Breast epithelium (tissue), 4 donors: ENCODE measurements at places on chromosomes 13 and 19.
A peak's percentile ranks its signal among the peaks of the same experiment; 100 is the strongest.

DNA sequence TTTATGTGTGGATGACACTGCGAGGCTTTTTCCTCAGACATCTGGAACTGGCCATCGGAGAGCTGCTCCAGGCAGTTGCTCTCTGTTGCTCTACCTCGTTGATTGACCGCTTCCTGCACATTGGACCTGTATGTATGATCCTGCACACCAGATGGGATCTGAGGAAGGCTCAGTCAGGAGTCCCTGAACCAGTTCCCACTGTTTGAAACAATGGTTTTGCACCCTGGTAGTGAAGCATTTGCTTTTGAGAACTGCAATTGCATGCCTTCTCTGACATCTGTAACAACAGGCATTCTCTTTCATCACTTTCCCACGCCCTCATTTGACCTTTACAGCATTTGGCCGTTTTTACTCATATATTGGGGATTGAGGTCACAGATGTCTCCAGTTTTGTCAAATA is 61.1 kb upstream of the NPAS1 start:
- no peaks in the 10 kb centered on the region for H3K36me3 ChIP-seq
- DNase-seq = no peak
- H3K27me3 ChIP-seq = no peaks in the 10 kb centered on the region
- H3K4me1 ChIP-seq = no peaks in the 10 kb centered on the region
- no peak overlapping the region for H3K4me3 ChIP-seq

GRCh38 chr19:43780706-43781525 is at the start of gene KCNN4:
TSS of gene KCNN4 (minus strand) at chr19:43780973. CDS start at chr19:43780861, 112 bp downstream.
- no peaks in the 10 kb centered on the region for H3K36me3 ChIP-seq
- H3K4me3 ChIP-seq = peak within 1 kb of the TSS; percentile 50
- H3K4me1 ChIP-seq = peaks cover 5% of the 10 kb centered on the region
- no peak for DNase-seq

GRCh38 chr13:68369739-68370138 is 1139.6 kb upstream of the PCDH9 start:
- H3K27ac ChIP-seq = no peak overlapping the region
- no peaks in the 10 kb centered on the region for H3K36me3 ChIP-seq
- no peak overlapping the region for H3K4me3 ChIP-seq
- no peaks in the 10 kb centered on the region for H3K27me3 ChIP-seq
- H3K4me1 ChIP-seq = no peaks in the 10 kb centered on the region
- no peak for DNase-seq

- H3K4me1 ChIP-seq = no peaks in the 10 kb centered on the region
- no peak overlapping the region for H3K4me3 ChIP-seq
- no peak overlapping the region for H3K27ac ChIP-seq
- no peaks in the 10 kb centered on the region for H3K36me3 ChIP-seq
Measured at GRCh38 chr19:28874742-28875141, 338.2 kb downstream of the UQCRFS1 start.

DNA sequence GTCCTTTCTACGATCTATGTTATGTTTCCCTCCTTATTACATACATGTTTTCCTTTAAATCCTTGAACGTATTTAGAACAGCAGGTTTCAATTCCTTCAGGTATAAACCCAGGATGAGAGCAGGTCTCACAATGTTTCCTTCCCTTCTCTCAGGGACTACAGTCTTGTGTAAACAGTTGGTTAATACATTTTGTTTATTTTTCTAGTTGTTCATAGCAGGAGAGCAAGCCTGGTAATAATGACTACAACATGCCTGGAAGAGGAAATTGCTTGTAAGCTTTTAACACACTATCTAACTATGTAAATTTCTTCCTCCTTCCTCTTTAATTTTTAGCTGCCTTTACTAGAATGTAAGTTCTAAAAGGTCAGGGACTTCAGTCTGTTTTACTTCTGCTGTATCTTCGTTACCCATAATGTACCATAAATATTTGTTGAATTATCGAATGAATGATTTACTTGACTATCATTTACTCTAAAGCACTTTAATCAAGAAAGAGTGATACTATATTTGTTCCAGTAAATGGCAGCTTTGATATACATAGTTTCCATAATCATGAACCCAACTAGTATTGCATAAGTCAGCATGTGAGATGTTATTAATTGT is 28.9 kb upstream of the TNFRSF19 start:
- no peaks in the 10 kb centered on the region for H3K27me3 ChIP-seq
- H3K36me3 ChIP-seq = no peaks in the 10 kb centered on the region
- no peaks in the 10 kb centered on the region for H3K4me1 ChIP-seq
- no peak overlapping the region for H3K4me3 ChIP-seq
- no peak overlapping the region for H3K27ac ChIP-seq

DNA sequence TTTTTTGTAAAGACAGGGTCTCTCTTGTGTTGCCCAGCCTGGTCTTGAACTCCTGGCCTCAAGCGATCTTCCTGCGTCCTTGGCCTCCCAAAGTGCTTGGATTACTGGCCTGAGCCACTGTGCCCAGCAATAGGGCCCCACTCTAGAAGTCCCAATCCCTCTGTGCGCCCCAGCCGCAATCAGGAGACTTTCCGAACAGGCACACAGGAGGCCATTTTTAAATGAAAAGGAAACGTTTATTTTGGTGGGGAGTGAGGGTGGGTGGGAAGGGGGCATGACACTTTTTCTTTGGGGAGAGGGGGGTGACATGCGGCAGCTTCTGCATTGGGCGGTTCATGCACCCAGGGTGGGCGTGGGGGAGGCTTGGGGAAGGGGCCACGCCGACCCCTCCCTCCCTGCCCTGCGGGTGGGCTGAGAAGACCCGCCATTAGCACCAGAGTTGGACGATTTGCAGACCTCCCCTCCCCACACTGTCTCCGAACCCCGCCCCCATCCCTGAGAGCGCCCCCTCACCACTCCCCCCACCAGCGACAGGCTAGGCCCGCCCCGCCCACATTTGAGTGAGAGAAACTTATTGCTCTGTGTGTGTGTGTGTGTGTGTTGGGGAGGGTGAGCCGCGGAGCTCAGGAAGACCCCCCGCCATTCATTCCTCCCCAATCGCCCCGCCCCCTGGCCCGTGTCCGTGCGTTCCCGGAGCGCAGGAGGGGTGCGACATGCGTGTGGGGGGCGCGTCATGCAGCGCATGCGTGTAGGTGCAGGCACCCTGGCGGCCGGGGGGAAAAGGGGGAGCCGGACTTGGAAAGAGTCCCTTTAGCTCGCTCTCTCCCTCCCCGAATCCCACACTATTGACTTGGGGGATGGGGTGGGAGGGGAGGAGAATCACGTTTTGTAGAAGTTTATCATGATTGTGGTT is 17.2 kb downstream of the KCNC3 start:
- H3K36me3 ChIP-seq = no peaks in the 10 kb centered on the region
- no peak for DNase-seq
- no peaks in the 10 kb centered on the region for H3K4me1 ChIP-seq
- peak overlapping the region; percentile 25 for H3K4me3 ChIP-seq

GRCh38 chr19:38149661-38150061 is 74.4 kb downstream of the DPF1 start:
- H3K27ac ChIP-seq = no peak overlapping the region
- no peaks in the 10 kb centered on the region for H3K27me3 ChIP-seq
- H3K4me3 ChIP-seq = no peak overlapping the region
- no peaks in the 10 kb centered on the region for H3K4me1 ChIP-seq

- H3K27ac ChIP-seq = peak overlapping the region; percentile 44
- no peaks in the 10 kb centered on the region for H3K27me3 ChIP-seq
Measured at GRCh38 chr13:34420702-34421346, 521.2 kb upstream of the NBEA start.

- peak overlapping the region; percentile 79 for H3K4me3 ChIP-seq
- peak overlapping the region; percentile 96 for H3K27ac ChIP-seq
- H3K4me1 ChIP-seq = no peaks in the 10 kb centered on the region
- H3K36me3 ChIP-seq = no peaks in the 10 kb centered on the region
Measured at GRCh38 chr19:53102206-53102755, 941 bp downstream of the ZNF160 start.

DNA sequence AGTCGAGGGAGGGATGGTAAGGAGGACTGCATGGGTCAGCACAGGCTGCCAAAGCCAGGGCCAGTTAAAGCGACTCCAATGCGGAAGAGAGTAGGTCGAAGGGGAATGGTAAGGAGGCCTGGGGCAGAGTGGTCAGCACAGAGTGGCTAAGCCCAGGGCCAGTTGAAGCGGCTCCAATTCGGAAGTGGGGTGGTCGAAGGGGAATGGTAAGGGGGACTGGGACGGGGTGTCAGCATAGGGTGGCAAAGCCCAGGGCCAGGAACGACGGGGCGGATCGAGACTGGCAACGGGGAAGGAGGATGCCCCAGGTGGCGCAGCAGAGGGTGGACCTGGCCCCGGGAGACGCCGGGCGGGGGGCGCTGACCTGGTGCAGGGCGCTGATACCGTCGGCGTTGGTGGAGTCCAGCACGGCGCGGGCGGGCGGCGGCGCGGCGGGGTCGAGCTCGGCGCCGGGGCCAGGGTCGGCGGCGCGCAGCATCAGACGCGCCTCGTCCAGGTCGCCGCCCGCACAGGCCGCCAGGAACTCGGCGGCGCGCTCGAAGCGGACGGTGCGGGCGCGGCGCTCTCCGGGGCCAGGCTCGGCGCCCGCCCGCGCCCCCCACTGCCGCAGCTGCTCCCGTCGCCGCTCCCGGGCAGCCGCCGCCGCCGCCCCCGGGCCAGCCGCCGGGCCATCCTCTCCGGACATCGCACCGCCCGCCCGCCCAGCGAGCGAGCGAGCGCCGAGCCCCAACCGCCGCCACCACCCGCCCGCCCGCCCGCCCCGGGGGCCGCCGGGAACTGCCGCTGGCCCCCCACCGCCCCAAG is at the start of gene PPP1R12C:
Gene PPP1R12C, minus strand, starts transcription at position 779 of the 804 bp plus-strand sequence. Its CDS starts 94 bp downstream, at position 685.
- no peaks in the 10 kb centered on the region for H3K27me3 ChIP-seq
- peak within 1 kb of the TSS; percentile 96 for H3K4me3 ChIP-seq
- peak; percentile 35 for DNase-seq
- H3K4me1 ChIP-seq = no peaks in the 10 kb centered on the region
- no peaks in the 10 kb centered on the region for H3K36me3 ChIP-seq

GRCh38 chr13:82717249-82717648 is 1165.0 kb downstream of the SLITRK1 start:
- H3K27me3 ChIP-seq = no peaks in the 10 kb centered on the region
- no peak overlapping the region for H3K27ac ChIP-seq
- H3K36me3 ChIP-seq = no peaks in the 10 kb centered on the region
- DNase-seq = no peak
